Hair follicular keratinocyte (primary cell): ENCODE measurements at places on chromosomes 1 and 21. TPM values are rescaled to one million over a fixed set of nuclear protein-coding genes. Genes with fewer than 3 reads are reported as not detected.

The TXNIP gene
- 22.7 and 104 TPM in 2 replicates for total RNA-seq

The DPYD gene
- total RNA-seq: 5.0 and 7.7 TPM in 2 replicates

The CLDN14 gene
- total RNA-seq: not detected in 2 replicates

The CYP4A11 gene
- not detected in 2 replicates for total RNA-seq

The PCSK9 gene
- 265 and 294 TPM in 2 replicates for total RNA-seq

The SZRD1 gene
- 56.5 and 68.5 TPM in 2 replicates for total RNA-seq

The KMO gene
- total RNA-seq: under 0.01 TPM in 1 of 2 replicates, not detected in the other

The ACTL8 gene
- total RNA-seq: not detected in 2 replicates

The LRRC3 gene
- 1.9 and 3.3 TPM in 2 replicates for total RNA-seq

The LRRC42 gene
- total RNA-seq: 49.9 and 50.4 TPM in 2 replicates

The SPATA45 gene
- not detected in 2 replicates for total RNA-seq

The PIGR gene
- not detected in 2 replicates for total RNA-seq

The LMOD1 gene
- total RNA-seq: 0.08 TPM in 1 of 2 replicates, not detected in the other

The HTR6 gene
- not detected in 2 replicates for total RNA-seq

The PHF13 gene
- 5.4 and 6.2 TPM in 2 replicates for total RNA-seq

The EFNA3 gene
- total RNA-seq: 2.9 and 3.2 TPM in 2 replicates

The TMEM63A gene
- total RNA-seq: 7.6 and 11.7 TPM in 2 replicates

The PTPN7 gene
- not detected in 2 replicates for total RNA-seq

The KRTAP7-1 gene
- not detected in 2 replicates for total RNA-seq

The SMIM34 gene
- total RNA-seq: not detected in 2 replicates

The PSRC1 gene
- total RNA-seq: 10.2 and 44.1 TPM in 2 replicates

The OR2L8 gene
- total RNA-seq: not detected in 2 replicates

The HNRNPR gene
- total RNA-seq: 50.4 and 91.4 TPM in 2 replicates

The OPTC gene
- not detected in 2 replicates for total RNA-seq

The DIO1 gene
- total RNA-seq: not detected in 2 replicates

The SV2A gene
- 1.3 and 2.2 TPM in 2 replicates for total RNA-seq

The SH2D2A gene
- total RNA-seq: 10.5 and 12.8 TPM in 2 replicates

The VPS26C gene
- 35.2 and 52.1 TPM in 2 replicates for total RNA-seq

The C8B gene
- total RNA-seq: not detected in 2 replicates

The SLC39A1 gene
- 79.6 and 110 TPM in 2 replicates for total RNA-seq

The TMEM200B gene
- total RNA-seq: 5.9 and 6.6 TPM in 2 replicates

The PCNX2 gene
- 11.2 and 26.1 TPM in 2 replicates for total RNA-seq

The SAMD13 gene
- total RNA-seq: 0.70 and 0.87 TPM in 2 replicates

The TRABD2B gene
- total RNA-seq: 0.08 TPM in 1 of 2 replicates, not detected in the other

The DMBX1 gene
- total RNA-seq: not detected in 2 replicates

The INSRR gene
- total RNA-seq: not detected in 2 replicates

The SPRR2F gene
- total RNA-seq: not detected in 2 replicates

The FNDC5 gene
- not detected in 2 replicates for total RNA-seq

The CA6 gene
- total RNA-seq: not detected in 2 replicates

The CCDC27 gene
- not detected in 2 replicates for total RNA-seq

The OR10J1 gene
- not detected in 2 replicates for total RNA-seq

The KCNC4 gene
- total RNA-seq: 4.4 and 5.3 TPM in 2 replicates
